Skin of body (tissue), 3 donors: ENCODE measurements at places on chromosomes 16 and 17. TPM values are rescaled to one million over a fixed set of nuclear protein-coding genes. Genes with fewer than 3 reads are reported as not detected.

SEPTIN12 gene
- not detected for total RNA-seq

CCDC200 gene
- not detected for total RNA-seq

CREBBP gene
- total RNA-seq: 105 TPM

NOS2 gene
- total RNA-seq: 0.89 TPM

DNAI2 gene
- not detected for total RNA-seq

PPL gene
- 69.8 TPM for total RNA-seq

SOST gene
- total RNA-seq: 0.20 TPM

CDIP1 gene
- 6.6 TPM for total RNA-seq

AMFR gene
- 88.4 TPM for total RNA-seq

EZH1 gene
- 29.8 TPM for total RNA-seq

TP53TG3F gene
- total RNA-seq: not detected

ADAD2 gene
- total RNA-seq: 0.39 TPM

PPY gene
- total RNA-seq: not detected

CLDN6 gene
- total RNA-seq: 0.59 TPM

TTLL6 gene
- not detected for total RNA-seq
